ENCODE measurements at places on chromosomes 13 and 19. TPM values are rescaled to one million over a fixed set of nuclear protein-coding genes. Genes with fewer than 3 reads are reported as not detected.

DNA sequence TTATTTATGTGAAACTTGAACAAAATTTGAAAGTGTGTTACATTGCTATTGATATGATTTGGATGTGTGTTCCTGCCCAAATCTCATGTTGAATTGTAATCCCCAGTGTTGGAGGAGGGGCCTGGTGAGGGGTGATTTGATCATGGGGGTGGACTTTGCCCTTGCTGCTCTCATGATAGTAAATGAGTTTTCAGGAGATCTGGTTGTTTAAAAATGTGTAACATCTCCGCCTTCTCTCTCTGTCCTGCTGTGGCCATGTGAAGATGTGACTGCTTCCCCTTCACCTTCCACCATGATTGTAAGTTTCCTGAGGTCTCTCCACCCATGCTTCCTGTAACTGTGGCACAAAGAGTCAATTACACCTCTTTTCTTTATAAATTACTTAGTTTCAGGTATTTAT, 1731.0 kb downstream of the SLITRK5 start:
- DNase-seq, result no peak

- no peak for DNase-seq
Measured at GRCh38 chr13:42996584-42996983, 4.5 kb upstream of the EPSTI1 start.

GRCh38 chr13:32164622-32165268, 133.2 kb downstream of the FRY start:
- DNase-seq, result no peak

DNA sequence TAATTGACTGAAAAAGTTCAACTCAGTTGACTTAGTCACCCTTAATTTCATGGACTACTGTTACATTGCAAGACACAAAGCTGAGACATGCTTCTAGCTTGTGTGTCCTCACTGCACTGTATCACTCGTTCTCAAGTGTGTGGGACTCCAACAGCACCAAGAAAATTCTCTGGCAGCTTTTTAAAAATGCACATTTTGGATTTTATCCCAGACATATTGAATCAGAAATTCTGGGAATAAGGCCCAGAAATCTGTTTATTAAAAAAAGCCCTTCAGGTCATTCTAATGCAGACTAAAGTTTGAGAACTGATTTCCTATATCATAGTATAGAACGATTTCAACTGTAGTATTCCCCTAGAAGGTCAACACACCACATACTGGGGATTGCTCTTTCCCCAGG, 1485.3 kb downstream of the PCDH9 start:
- peak; percentile 53 for DNase-seq

- no peak for DNase-seq
Measured at GRCh38 chr13:38415233-38415632, 65.6 kb downstream of the UFM1 start.

- no peak for DNase-seq
Measured at GRCh38 chr19:46536391-46536790, 40.7 kb upstream of the PNMA8B start.

ZNF675 gene
- polyA plus RNA-seq, result 20.1 TPM

DCT gene
- 0.35 TPM for polyA plus RNA-seq

FOXA3 gene
- polyA plus RNA-seq, result 1.4 TPM
